Activated T-cell treated with anti-CD3 and anti-CD28 coated beads for 48 hours (primary cell): ENCODE measurements at places on chromosomes 5 and 9.

GRCh38 chr9:123369296-123369695 lies 13.3 kb downstream of the CRB2 start:
- DNase-seq = no peak

GRCh38 chr9:90813046-90813445 lies 11.4 kb downstream of the SYK start:
- DNase-seq = no peak

DNA sequence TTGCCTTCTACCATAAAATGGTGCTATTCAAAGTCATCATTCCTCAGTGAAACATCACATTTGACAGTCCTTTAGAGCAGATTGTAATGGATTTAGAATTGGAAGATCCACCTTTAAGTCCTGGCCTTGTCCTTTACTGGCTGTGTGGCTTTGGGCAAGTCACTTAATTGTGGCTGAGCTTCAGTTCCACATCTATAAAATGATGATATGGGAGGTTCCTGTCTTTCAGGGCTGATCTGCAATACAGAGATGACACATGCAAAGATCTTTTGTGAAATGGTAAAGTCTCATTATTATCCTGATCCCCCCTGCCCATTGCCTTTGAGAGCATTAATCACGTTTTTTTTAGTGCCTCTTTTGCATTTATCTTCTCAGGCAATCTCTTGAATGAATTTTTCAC lies 58.2 kb downstream of the ZFAND5 start:
- no peak for DNase-seq

DNA sequence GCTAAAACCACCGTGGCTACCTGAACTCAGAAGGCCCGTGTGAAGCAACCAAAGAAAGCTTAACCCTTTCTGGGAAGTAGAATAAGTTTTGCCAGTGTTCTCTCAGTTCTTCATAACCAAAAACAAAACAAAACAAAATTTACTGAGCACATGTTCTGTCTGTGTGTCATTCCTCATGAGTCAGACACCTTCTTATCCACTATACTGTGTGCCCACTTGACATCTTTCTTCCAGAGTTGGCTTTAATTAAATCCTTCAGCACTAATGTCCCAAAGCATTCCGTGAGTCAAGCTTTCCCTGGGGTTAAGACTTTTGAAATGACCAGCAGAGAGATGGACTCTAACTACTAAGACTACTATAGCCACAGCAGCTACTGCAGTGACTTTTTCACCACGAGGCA lies 61.3 kb downstream of the GLIS3 start:
- DNase-seq = no peak

- no peak for DNase-seq
Observed at GRCh38 chr5:72511366-72511765, 4.2 kb upstream of the ZNF366 start.

GRCh38 chr5:179616002-179616594 lies 7.4 kb downstream of the HNRNPH1 start:
- no peak for DNase-seq

DNA sequence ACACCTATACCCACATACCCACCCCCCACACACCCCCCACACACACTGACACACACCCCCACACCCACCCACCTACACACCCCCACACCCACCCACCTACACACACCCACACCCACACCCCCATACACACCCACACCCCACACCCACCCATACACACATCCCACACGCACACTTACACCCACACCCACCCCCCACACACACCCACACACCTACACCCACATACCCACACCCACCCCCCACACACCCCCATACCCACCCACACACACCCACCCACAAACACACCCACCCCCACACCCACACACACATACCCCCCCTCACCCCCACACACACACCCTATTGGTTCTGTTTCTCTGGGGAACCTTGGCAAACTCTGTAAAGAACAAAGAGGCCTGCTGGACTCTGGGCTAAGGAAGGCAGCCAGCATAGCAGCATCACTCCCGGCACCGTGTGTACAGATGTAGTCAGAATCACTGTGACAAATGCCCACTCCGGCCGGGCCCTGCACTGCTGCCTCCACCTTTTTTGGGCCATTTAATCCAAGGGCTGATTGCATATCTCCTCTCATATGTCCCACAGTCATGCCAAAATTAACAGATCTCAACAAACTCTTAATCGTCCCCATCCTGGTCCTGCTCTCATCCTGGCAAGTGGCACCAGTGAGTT lies 42.3 kb downstream of the COL23A1 start:
- DNase-seq = no peak

- no peak for DNase-seq
Observed at GRCh38 chr5:102762095-102762534, 7.0 kb downstream of the PAM start.

- no peak for DNase-seq
Observed at GRCh38 chr5:160271836-160272235, 40.5 kb downstream of the CCNJL start.

DNA sequence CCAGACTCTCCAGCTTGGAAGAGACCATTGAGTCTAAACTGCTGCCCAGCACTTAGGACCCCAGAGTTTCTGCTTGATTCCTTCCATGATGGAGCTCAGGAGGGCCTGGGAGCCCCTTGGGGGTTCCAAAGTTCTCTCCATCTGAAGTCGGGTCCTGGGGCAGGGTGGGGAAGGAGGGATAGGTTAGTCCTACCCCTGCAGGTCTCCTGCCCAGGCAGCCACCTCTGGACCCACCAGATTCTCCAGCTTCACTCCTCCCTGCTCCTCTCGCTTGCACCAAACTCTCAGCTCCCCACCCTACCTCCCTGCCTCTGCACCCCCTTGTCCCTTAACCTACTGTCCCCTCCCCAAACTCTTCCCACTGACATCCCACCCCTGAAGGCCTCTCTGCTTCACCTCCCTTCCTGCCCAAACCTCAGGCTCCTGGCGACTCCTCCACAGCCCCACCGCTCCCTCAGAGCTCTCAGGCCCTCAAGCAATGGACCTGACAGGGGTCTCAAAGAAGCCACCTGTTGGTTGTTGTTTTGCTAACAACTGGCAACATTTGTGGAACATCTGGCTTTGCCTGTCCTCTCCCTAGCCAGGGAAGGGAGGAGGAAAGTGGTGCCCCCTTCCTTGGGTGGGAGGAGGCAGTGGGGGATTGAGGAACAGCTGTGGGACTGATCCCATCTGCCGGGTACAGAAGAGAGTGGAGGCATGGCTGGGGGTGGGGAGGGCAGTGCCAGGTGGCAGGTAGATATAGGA lies 137.5 kb downstream of the RGS3 start:
- no peak for DNase-seq

GRCh38 chr5:95424526-95424925 lies 33.4 kb downstream of the FAM81B start:
- DNase-seq = no peak

DNA sequence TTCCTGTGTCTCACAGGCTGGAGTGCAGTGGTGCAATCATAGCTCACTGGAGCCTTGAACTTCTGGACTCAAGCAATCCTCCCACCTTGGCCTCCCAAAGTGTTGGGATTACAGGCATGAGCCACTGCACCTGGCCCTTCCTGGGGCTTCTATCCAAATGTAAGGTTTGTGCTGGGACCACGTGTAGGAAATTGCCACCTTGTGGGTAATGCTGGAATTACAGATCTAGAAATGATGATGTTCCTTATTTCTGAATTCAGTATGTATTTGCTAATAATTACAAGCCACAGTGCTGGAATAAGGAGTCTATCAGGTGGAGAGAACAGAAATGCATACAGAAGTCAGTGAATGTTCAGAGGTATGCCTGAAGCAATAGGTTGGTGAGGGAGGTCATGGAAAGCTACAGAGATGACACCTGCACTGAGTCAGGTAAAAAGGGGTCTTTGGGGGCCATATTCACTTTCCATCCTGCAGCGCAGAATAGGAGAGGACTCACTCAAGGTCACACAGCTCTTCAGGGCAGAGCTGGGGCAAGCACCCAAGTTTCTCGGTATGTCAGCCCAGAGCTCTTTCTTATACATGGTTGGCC lies 8.8 kb upstream of the IGFBPL1 start:
- DNase-seq = no peak

DNA sequence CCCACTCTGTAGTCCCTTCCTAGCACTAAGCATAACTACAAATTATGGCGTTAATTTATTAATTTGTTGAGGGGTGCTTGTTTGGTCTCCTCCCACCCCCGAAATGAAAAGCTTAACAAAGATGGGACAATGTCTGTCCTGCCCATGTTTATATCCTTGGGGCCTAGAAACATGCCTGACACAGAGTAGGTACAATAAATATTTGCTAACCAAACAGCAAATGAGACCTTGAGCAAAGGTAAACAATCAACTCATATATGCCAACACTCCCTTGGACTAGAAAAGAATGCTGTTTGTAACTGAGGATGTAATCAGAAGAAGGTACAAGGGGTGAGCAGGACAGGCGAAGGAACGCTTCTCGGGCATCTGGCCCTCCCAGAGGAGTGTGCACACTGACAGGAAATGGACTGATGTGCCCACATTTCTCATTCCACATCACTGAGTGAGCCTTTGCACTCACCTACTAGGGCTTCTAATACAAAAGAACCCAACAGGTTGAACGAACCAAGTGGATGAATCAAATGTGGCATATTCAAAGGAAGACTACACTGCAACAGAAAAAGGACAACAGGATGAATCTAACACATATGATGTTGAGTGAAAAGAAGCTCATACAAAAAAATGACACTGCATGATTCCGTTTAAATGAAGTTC lies 66.8 kb downstream of the MED27 start:
- DNase-seq = no peak

DNA sequence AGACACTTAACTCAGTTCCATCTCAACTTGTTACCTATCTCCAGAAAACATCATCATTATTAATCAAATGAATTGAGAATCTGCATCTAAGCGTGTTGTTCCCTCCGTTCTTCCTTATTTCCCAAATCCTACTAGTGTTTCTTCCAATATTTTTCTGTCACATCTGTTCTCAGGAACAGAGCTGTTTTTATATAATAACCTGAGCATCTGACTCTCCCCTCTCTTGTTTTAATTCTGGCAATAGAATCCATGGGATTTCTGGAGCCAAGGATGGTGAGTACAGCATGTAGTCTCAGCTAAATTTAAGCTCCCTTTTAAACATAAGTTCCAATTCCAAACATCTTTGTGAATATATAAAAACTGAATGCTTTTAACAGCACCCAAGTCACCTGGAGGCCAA lies 558.3 kb downstream of the DTWD2 start:
- no peak for DNase-seq

GRCh38 chr5:150058480-150059126 lies 27.8 kb downstream of the CSF1R start:
- DNase-seq = no peak
